Stimulated activated CD8-positive, alpha-beta memory T cell treated with anti-CD3 and anti-CD28 coated beads, Interleukin-2, amount 100 ng/mL, for 1 hour (primary cell): ENCODE measurements at places on chromosomes 1 and 21.

DNA sequence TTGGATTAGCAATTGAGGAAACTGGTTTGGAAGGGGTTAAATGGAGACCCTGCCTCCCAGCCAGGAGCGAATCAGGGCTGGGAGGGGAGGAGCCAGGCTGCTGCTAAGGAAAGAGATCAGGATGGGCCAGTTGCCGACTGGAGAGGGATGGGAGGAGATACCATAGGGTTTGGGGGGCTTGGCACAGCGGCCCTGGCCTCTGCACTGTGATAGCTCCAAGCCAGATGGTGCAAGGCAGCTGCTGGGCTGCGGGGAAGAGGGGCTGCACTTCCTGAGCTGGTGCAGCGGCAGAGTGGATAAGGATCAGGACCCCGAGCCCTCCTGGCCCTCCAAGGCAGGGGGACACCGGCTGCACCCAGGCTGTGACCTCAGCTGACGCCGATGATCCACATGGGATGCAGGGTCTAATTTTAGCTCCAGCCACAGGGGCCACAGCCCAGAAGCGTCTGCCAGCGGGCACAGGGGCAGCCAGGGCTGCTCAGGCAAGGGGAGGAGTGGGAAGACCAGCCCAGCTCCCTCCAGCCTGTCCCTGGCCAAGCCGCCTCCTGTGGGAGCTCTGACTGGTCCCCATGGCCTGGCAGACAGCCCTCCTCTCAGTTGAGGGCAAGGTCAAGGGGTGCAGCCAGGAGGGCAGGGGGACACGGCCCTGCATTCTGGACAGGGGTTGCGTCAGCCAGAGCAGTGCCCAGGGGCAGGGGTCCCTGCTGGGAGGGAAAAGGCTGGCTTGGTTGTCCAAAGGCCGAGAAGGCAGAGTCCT, at the start of gene EXTL1:
Gene EXTL1, plus strand, starts transcription at position 129 of the 757 bp plus-strand sequence. CDS start 872 bp downstream, outside the sequence.
- DNase-seq = no peak

DNA sequence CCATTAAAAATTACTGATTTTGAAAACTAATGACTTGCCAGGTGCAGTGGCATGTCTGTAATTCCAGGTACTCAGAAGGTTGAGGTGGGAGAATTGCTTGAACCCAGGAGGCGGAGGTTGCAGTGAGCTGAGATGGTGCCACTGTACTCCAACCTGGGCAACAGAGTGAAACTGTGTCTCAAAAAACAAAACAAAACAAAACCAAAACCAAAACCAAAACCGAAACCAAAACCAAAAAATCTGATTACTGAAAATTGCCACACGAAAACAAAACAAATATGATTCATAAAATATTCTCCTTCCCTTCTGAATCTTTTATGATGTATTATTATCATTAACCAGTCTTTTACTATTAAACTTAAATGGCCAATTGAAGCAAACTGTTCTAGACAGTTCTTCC, 74.1 kb downstream of the SERINC2 start:
- no peak for DNase-seq

GRCh38 chr1:77542813-77543420, 139.5 kb downstream of the ZZZ3 start:
- DNase-seq = no peak

- DNase-seq = peak; percentile 28
Measured at GRCh38 chr1:91803847-91804545, 82.0 kb downstream of the TGFBR3 start.

GRCh38 chr1:202501281-202501680, 152.8 kb downstream of the PPP1R12B start:
- no peak for DNase-seq

DNA sequence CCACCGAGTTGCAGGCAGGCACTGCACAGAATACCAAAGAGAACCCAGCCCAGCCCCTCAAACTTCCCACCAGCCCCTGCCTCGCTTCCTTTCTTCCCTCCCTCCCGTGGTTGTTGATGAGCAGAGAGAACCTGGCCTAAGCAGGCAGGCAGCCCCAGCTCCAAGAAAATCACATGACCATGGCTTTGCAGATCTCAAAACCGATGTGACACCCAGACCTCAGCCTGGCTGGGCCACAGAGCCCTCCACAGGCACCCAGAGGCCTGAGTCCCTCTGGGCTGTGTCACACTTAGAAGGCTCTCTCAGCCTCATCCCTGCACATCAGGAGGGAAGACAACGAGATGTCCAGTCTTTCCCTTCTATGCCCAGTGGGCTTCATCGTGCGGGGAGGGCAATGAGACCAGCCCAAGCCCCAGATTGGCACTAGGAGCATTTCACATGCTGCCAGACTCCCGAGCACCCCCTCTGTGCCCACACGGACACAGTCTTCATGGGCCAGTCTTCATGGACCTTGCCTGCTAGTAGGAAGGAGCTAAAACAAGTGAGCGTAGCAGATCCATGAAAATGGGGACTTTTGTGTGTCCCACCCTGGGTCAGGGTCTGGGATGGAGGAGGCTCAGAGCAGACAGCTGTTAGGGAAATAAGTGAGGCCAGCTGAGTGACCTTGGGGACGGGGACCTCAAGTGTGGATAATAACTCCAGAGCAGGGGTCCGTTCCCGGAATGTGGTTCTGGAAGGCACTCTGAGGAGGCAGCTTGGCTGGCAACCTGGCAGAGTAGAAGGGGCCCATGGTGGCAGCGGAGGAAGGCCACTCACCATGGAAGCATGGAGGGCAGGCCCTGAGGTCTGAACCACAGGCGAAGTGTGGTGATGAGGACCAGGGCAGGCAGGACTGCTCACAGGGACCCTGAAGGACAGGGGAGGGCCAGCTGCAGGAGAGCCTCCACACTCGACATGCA, 204.4 kb upstream of the VAMP3 start:
- no peak for DNase-seq

DNA sequence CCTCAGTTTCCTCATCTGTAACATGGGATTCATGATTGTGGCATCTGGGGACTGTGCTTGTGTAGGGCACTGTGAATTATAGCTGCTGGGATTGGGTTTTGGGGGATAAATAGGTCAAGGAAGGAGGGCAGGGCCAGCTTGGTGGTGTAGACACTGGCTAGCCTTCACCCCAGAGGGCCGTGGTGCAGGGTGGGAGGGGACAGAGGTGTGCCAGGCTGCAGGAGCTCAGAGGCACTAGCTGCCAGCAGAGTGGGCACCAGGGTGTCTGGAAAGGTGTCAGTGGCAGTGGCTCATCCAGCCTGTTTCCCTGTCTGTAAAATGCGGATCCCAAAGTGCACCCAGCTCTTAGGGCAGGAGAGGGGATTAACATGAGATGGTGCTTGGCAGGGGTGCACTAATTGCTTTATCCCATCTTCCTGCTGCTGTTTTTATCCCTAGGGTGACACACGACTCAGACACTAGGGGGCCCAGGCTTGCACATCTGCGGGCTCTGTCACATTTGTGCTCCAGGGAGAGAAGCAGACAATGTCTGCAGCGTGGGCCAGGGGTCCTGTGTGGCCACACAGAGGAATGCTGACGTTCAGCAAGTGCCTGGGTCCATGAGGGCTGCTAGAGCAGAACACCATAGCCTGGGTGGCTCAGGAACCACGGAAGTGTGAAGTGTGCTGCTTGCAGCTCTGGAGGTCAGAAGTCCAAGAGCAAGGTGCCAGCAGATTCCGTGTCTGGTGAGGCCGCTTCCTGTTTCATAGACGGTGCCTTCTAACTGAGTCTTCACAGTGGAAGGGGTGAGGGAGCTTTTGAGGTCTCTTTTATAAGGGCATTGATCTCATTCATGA, 19.3 kb downstream of the OBSCN start:
- DNase-seq = no peak

- DNase-seq = no peak
Measured at GRCh38 chr1:186620566-186621350, 59.5 kb downstream of the PTGS2 start.

DNA sequence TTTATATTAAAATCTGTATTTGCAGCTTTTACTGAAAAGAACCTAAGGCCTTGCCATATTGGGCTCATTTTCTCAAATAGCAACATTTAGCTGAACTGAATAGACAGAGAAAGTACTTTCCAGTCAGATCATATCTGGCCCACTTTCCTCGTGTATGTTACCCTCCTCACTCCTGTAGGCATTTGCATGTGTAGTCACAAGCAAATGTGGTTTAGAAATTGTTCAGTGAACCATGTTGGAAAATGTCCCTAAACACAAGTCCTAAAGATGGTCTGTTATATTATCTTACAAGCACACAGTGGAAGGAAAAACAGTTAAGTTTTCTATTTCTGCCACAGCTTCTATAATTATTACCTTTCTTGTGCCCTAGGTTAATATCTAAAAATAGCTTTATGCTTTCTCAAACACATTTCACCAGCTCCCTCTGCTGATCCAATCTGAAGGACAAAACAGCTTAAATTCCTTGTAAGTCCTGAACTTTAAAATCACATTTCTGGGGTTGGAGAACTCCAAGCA, 606 bp upstream of the FMO4 start:
- no peak for DNase-seq

DNA sequence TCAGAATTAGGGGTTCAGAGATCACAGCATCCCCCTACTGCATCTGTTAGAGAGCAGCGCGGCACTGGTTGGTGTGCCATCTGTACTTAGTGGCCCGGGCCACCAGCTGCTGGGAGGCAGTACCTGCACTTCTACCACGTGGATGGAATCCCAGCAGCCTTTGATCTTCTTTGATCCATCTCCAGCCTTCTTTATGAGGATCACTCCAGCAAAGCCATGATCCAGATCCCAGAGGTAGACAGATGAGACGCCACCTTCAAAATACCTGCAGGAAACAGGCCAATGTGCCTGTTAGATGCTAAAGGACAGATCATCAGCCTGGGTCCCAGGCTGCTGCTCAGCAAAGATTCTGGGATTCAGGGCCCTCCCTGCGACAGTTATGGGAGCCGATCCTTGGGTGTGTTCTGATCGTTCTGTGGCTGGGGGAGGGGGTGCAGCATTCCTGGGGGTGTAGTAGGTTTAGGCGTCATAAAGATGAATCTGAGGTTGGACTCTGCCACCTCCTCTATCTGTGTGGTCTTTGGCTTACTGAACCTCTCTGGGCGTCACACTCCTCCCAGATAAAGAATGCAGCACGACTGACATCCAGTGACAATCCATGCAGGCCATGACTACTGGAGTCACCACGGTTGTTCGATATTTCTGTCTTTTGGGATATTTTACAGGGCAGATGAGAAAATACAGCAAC, 45.3 kb downstream of the SLC66A1 start:
- no peak for DNase-seq

GRCh38 chr1:17429183-17429582, 10.3 kb downstream of the RCC2 start:
- DNase-seq = no peak

- no peak for DNase-seq
Measured at GRCh38 chr1:25971066-25971810, 26.6 kb downstream of the PAFAH2 start.

GRCh38 chr1:31380181-31380580, 7.3 kb upstream of the FABP3 start:
- no peak for DNase-seq

DNA sequence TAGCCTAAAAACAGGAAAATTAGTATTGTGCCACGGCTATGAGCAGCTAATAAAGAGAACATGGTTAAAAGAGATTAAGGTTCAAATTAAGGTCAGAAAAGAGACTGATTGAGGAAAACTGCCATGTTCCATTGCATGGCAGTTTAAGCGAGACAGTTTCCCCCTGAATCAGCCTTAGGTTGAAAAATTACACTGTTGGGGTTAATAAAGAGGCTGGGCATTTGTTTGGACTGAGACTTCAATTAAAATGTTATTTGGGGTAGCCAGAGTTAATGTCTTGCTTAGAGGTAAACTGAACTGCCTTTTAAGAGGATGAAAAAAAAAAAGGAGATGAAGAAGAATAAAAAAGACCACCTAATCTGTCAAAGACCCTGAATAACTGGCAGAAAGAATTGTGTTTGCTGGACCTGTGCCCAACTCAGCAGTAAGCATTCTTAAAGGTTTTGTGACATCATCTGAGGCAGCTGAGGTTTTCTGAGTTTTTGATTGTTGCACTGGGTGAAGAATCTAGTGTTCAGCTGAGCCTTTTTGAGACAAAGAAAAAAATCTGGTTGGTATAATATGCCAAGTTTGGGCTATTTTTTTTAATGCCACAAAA, 17.7 kb upstream of the PROX1 start:
- DNase-seq = no peak

DNA sequence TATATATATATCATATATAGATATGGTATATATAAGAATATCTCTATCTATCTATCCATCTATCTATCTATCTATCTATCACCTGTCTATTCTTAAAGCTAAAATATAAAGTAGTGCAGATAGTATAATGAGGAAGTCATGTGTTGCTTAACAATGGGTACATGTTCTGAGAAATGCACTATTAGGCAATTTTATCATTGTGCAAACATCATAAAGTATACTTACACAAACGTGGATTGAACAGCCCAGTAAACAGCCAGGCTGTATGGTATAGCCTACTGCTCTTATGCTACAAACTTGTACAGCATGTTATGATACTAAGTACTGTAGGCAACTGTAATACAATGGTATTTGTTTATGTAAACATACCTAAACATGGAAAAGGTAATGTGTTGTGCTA, 621.0 kb upstream of the NCAM2 start:
- no peak for DNase-seq

DNA sequence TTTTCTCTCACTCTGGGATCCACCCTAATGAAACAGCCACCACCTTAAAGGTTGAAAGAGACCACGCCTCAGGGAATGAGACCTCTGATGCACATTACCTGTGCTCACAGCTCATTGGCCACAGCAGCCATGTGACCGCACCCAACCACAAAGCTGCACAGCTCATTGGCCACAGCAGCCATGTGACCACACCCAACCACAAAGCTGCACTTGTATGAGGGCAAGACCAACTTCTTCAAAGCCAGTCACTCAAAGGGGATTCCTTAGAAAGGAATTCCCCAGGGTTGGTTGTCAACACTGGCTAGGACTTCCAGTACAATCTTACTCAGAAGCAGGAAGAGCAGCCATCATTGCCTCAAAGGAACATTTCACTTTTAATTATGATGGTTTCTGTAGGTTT, 43.6 kb upstream of the PDE9A start:
- no peak for DNase-seq

DNA sequence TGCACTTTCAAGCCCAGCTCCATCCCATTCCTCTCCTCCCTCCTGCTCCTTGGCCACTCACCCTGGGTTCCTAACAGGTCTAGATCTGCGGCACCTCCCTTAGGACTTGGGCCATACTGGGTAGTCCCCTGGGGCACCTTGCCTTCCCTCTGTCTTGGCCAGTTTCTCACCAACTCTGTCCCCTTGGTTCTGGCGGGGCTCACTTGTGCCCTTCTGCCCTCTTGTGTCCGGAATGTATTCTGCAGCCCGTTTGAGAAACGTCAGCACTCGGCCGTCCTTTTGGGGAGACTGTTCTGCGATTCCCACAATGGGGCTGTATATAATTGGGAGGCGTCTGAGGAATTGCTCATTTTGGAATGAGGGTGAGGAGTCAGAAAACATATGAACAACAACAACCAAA, 162.4 kb downstream of the ZSCAN20 start:
- no peak for DNase-seq

- no peak for DNase-seq
Measured at GRCh38 chr1:161207173-161207572, 5.0 kb downstream of the NDUFS2 start.

- no peak for DNase-seq
Measured at GRCh38 chr1:227280836-227281235, 37.5 kb downstream of the CDC42BPA start.

- no peak for DNase-seq
Measured at GRCh38 chr1:99005537-99005942, 879 bp upstream of the PLPPR5 start.

GRCh38 chr1:64712049-64712448, 32.8 kb upstream of the RAVER2 start:
- DNase-seq = no peak
